PC-3 (cell line): ENCODE measurements at places on chromosomes 4 and X.

- DNase-seq: no peak
Measured at GRCh38 chr4:54139332-54139731, 39.4 kb downstream of the GSX2 start.

GRCh38 chr4:150115851-150116250, 37.6 kb downstream of the DCLK2 start:
- no peak for DNase-seq

GRCh38 chrX:123626962-123627361, 105.9 kb downstream of the THOC2 start:
- DNase-seq: peak; percentile 55

GRCh38 chr4:4418676-4419390, 31.9 kb downstream of the NSG1 start:
- no peak for DNase-seq

DNA sequence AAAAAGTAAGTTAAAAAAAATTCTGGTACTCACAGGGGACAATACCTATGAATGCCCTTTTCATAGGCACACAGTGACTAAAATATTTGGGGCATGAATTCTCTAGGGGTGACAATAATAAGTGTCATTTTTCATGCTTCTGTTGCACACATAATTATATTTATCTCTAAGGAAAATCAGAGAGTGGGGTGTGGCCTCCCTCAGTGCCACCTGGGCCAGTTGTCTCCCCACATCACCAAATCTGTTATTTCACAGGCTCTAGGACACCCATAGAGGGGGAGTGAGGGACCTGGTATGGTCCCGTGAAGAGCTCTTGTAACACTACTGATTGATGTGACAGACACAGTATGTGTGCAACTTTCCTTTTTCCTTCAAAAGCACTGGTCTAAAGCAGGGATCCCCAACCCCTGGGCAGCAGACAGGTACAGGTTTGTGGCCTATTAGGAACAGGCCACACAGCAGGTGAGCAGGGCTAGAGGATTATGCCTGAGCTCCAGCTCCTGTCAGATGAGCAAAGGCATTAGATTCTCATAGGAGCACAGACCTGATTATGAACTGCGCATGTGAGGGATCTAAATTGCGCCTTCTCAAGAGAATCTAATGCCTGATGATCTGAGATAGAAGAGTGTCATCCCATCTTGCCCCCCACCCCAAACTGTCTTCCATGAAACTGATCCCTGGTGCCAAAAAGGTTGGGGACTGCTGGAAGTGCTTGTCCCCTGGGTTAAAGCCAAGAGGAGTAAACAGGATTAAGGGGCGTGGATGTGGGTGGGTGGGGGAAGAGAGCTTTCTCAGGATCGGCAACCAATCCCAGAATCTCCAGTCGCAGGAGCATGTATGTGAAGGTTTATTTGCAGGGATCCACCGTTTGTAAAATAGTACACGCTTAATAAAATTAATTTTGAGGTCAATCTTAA, 856 bp downstream of the SLC9B1 start:
- no peak for DNase-seq

- DNase-seq: no peak
Measured at GRCh38 chr4:120431180-120431579, 364.5 kb upstream of the MAD2L1 start.

- no peak for DNase-seq
Measured at GRCh38 chr4:62058571-62058970, 858.4 kb downstream of the ADGRL3 start.

- DNase-seq: no peak
Measured at GRCh38 chr4:120893314-120893713, 29.2 kb downstream of the PRDM5 start.

- peak; percentile 44 for DNase-seq
Measured at GRCh38 chr4:176185051-176185450, 10.3 kb downstream of the SPATA4 start.

GRCh38 chrX:41314204-41314603, 19.8 kb upstream of the DDX3X start:
- DNase-seq: no peak

DNA sequence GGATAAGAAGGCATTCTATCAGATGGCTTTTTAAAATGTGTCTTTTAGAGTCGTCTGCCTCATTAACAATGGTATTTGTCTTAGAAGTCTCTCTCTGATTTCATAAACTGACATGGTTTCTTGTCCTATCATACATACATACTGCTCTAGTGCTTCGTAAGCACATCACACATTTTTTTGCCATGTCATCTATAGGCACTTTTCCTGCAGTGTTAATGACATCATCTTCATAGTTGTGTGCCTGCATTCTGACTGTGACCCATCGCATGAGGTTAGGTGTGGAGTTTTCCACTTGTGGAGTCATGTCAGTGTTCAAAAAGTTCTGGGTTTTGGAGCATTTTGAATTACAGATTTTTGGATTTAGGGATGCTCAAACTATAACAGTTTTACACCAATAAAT, 361.6 kb upstream of the SPOCK3 start:
- no peak for DNase-seq

- no peak for DNase-seq
Measured at GRCh38 chrX:121163443-121163842, 116.0 kb downstream of the GLUD2 start.

DNA sequence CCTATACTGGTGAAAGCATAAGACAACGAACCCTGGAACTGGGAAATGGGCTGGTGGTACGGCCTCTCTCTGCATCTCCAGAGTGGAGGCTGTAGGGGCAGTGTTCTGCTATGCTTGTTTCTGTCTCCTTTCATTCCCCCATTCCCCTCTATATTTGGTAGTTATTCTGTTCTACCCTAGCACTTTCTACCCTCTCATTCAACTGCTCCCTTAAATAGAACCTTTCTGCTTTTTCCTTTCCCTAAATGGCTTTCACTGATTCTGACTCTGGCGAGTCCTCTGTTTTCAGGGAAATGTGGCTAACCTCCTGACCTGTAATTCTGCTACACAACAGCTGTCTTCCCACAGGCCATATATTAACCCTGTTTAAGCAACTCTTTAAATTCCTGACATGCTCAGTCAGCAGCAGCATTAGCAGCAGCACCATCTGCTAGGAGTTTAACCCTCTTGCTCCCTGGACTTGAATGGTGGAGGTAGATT, 94.2 kb downstream of the CXCL13 start:
- peak; percentile 58 for DNase-seq

DNA sequence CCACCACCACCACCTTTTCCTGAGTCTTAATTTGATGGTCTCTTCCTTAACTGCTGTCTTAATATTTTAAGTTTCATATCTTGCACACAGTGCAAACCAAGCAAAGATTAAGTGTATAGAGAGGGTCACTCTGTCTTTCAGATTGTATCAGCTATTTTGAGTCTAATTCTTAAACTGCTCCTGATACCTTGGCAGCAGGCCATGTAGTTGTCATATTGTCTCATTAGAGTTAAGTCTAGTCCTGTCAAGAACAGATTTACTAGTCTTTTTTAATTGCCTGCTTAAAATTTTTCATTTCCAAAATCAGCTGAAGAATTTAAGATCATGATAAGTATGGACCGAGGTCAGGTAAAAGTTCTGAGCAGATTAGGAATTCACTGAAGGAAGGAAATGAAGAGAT, 51.5 kb downstream of the FHIP1A start:
- no peak for DNase-seq

DNA sequence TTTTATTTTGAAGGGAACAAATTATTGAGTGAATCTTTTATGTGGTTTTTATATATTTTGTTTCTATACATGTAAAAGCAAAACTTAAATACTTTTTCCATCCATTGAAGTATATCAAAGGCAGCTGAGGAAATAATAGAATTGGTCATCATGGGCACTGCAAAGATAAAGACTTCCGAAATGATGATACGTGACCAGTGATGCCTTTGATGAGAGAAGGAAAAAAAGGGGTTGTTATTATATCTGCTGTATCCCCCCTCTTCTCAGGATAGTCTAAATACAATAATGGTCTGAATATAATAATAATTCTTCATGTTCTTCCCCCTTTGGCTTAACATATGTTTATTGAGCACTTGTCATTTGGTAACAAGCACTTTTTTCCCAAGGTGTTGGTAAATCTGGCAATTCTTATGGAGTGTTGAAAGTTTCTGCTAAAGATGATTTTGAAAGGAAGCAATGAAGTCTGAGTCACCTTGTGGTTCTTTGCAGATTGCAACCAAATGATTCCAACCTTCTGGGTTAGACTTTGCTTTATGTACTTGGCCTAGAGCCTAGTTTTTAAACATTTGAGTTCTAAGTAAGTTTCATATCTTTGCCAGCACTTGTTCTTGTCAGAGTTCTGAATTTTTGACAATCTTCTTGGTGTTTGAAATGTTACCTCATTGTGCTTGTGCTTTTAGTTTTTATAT, 60.8 kb downstream of the USP9X start:
- peak; percentile 77 for DNase-seq

GRCh38 chr4:159269116-159269515, 166.2 kb downstream of the RAPGEF2 start:
- no peak for DNase-seq

DNA sequence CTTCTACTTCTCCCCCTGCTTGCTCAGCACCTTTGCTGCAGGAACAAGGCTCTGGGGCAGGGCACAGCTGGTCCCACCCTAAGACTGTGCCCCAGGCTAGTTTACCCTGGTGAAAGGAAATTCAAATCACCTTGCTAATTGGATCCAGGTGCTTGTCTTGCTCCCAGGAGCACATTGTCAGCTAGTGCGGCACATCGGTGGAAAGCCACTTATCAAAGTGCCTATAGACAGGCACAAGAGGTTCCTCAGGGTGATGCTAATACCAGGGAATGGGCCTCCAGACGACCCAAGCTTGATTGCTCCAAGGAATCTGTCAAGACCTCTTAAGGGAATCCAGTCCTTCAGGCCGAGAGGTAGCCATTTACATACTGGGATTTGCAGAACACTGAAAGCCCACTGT, 64.5 kb upstream of the PRPS1 start:
- no peak for DNase-seq

DNA sequence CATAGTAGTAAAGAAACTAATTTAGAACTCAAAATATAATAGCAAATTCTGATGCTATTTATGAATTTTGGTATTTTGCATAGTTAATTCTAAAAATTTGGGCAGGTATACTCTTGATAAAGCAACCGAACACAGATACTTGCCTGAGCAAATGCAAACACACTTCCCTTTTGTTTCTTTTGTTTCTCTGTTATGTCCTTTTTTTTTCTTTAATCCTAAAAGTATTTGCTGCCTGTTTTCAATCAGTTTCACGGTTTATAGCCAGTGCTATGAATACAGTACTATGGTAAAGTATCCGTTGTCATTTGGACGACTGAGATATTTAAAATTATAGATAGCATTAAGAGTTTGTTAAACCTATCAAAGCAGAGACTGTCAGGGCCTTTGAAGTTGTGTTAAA, 84.3 kb upstream of the HPRT1 start:
- DNase-seq: no peak

GRCh38 chrX:24339911-24340310, 20.5 kb upstream of the SUPT20HL1 start:
- DNase-seq: no peak

GRCh38 chr4:130131536-130131935, 1035.6 kb downstream of the C4orf33 start:
- no peak for DNase-seq

DNA sequence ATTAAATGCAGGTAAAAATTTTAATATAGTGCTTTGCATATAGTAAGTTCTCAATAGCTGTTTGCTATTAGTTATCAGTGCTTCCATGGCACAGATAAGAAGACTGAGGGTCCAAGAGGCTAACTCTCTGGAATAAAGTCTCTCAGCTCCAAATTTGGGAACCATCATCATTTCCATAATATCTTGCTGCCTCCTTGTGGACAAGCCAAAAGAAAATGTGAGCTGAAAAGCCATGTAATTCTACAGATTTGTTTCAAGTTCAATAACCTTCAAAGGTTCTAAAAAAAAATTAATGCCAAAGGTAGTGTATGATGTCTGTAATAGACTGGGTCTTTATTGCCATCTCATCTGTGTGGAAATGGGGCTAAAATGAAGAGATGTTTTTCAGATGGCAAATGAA, 136.9 kb upstream of the VCX start:
- DNase-seq: peak; percentile 5
